Keratinocyte (primary cell): ENCODE measurements at places on chromosomes 16 and 17.

DNA sequence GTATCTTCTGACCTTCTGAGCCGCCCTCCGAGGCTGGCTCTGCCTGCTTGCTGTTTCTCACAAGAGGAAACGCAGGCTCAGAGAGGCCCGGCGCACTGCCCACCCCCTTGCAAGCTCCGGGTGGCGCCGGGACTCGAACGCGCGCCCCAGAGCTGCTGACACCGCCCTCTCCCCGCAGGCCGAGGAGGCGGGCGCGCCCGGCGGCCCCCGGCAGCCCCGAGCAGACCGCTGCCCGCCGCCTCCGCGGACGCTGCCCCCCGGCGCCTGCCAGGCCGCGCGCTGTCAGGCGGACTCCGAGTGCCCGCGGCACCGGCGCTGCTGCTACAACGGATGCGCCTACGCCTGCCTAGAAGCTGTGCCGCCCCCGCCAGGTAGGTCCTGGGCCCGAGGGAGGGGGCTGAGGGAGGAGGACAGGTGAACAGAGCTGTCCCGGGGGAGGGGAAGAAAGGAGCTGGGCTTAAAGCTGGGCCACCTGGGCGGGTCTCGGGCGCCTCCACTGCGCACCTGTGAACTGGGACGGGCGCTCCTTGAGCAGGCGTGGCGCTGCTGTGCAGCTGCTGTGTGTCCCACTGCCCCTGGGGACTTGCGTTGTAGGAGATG lies 18.2 kb downstream of the WFDC1 start:
- H3K36me3 ChIP-seq = no peaks in the 10 kb centered on the region
- no peak for DNase-seq
- H3K27ac ChIP-seq = no peak overlapping the region
- H3K27me3 ChIP-seq = peaks cover 23% of the 10 kb centered on the region

- no peak for DNase-seq
- H3K27ac ChIP-seq = no peak overlapping the region
- no peak overlapping the region for H3K4me3 ChIP-seq
Measured at GRCh38 chr17:28306954-28307401, 12.0 kb upstream of the TMEM97 start.

DNA sequence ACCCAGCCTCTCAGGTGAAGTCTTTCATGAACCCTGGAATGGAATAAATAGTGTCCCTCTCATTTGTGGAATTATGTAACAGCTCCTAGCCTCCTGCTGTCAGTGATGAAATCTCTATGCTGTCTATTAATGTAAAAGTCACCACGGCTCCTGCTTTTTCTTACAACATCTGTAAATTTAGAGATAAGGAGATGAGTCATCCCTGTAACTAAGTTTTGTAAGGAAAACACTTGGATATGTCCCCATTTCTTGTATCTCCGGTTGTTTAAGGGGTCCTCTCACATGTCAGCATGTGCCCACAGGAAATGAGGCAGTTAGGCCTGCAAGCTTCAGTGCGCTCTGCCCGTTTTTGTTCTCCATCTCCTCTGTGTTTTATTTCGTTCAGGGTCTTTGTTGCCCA lies 2.8 kb upstream of the NAT9 start:
- H3K36me3 ChIP-seq = peaks cover 18% of the 10 kb centered on the region
- peaks cover 7% of the 10 kb centered on the region for H3K4me1 ChIP-seq
- no peak overlapping the region for H3K4me3 ChIP-seq

GRCh38 chr17:83175822-83176622 lies 96.6 kb downstream of the METRNL start:
- no peak overlapping the region for H3K4me3 ChIP-seq
- DNase-seq = no peak
- no peaks in the 10 kb centered on the region for H3K4me1 ChIP-seq
- no peak overlapping the region for H3K27ac ChIP-seq
- peaks cover 14% of the 10 kb centered on the region for H3K27me3 ChIP-seq

DNA sequence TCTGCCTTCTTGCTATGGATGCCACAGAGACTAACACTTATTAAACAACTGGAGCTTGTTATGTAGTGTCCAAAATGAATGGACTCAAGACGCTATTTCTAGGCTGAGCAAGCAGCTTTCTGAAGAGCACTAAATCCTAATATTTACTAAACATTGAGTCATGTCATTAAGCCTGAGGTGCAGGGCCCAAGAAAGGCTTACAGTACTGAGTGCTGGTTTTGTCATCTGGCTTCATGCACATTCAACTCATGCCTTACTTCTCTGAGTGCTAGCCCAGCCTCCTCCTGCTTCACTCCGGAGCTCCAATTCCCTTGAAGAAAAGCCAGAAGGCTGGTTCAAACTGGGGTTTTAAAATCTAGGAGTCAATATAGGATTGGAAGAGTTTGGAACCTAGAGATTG lies 363.3 kb upstream of the CDH5 start:
- no peaks in the 10 kb centered on the region for H3K36me3 ChIP-seq
- no peak overlapping the region for H3K27ac ChIP-seq
- H3K4me3 ChIP-seq = no peak overlapping the region
- no peaks in the 10 kb centered on the region for H3K4me1 ChIP-seq
- H3K27me3 ChIP-seq = peaks cover 6% of the 10 kb centered on the region

DNA sequence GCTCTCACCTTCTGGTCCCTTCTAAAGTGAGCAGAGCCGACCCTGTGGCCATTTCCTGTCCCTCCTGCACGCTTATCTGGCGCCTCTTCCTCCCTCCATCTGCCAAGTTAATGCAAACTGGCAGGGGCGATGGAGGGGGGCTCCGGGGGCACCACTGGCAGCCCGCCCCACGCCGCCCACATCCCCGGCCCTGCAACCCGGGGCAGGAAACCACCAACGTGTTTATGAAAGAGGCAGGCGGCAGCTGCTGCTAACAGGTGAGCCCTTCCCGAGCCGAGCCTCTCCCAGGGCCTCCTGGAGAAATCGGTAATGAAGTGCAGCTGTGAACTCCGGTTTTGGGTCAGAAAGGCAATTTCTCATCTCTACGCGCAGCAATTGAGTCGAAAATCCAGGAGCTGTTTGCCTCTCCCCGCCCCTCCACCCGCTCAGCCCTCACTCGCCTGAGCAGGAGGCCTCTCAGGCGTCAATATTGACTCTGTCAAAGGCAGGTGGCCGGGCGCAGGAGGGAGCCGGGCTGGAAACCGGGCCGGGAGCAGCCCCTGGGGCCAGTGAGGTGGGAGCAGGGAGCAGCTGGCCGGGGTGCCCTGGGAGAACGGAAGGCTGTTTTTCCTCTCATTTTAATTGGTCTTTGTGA lies 164.4 kb upstream of the GSE1 start:
- no peaks in the 10 kb centered on the region for H3K36me3 ChIP-seq
- H3K4me3 ChIP-seq = no peak overlapping the region
- peaks cover 32% of the 10 kb centered on the region for H3K27me3 ChIP-seq
- no peak overlapping the region for H3K27ac ChIP-seq
- H3K4me1 ChIP-seq = no peaks in the 10 kb centered on the region

GRCh38 chr17:17416007-17416399 lies 60.8 kb upstream of the MED9 start:
- no peaks in the 10 kb centered on the region for H3K27me3 ChIP-seq
- DNase-seq = no peak
- H3K4me1 ChIP-seq = peaks cover 37% of the 10 kb centered on the region
- H3K4me3 ChIP-seq = no peak overlapping the region
- no peaks in the 10 kb centered on the region for H3K36me3 ChIP-seq

DNA sequence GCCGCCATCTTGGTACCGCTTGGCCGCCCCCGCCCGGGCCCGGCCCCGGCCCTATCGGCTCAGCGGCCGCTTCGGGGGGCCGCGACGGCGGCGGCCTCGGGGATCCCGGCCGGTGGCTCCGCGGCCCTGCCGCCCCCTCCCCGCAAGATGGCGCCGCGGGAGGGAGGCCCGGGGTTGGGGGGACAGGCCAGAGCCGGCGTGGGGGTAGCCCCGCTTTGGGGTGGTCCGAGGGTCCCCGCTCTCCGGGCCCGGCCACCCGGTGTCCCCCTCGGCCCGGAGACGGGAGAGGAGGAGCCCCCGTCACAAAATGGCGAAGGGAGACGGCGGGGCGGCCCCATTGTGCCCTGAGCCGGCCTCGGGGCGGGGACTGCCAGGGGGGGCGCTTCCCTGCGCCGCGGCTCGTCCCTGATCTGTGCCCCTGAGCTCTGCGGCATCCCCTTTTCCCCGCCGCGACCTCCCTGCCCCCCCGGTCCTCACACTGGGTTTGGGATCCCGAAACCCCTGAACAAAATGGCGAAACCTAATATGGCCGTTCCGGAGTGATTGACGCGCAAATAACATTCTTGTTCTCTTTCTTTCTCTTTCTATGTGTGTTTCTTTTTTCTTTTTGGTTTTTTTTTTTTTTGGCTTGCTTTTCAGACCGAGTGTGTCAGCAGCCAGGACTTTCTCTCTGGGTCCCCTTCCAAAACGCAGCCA lies 986 bp downstream of the HAPSTR1 start:
- peak overlapping the region; percentile 78 for H3K4me3 ChIP-seq
- peak overlapping the region; percentile 88 for H3K27ac ChIP-seq
- DNase-seq = no peak
- H3K36me3 ChIP-seq = peaks cover 19% of the 10 kb centered on the region
- no peaks in the 10 kb centered on the region for H3K27me3 ChIP-seq

DNA sequence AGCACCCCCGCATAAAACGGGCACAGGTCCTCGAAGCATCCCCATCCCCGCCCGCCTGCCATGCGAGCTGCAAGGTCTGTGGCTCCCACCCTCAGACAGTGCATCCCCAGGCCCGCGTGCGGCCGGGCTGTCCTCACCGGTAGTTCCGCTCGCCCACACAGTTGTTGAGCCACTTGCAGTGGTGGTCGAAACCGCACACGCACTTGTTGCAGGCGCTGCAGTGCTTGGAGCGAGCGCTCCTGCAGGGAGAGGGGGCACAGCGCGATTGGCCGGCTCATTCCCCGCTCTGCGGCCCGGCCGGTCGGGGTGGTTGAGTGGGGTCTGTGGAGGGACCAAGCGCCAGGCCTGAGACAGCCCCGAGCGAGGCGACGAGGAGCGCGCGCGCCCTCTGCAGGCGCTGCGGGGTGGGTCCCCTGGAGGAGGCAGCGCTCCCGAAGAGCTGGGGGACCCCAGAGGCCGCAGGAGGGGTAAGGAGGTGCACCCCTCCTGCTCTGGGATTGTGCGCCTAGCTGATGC lies 6.0 kb upstream of the TPPP3 start:
- H3K4me1 ChIP-seq = peaks cover 38% of the 10 kb centered on the region
- no peaks in the 10 kb centered on the region for H3K36me3 ChIP-seq
- H3K27ac ChIP-seq = no peak overlapping the region
- H3K4me3 ChIP-seq = no peak overlapping the region

GRCh38 chr17:64016231-64016784 lies 4.1 kb downstream of the ICAM2 start:
- H3K27me3 ChIP-seq = no peaks in the 10 kb centered on the region
- H3K36me3 ChIP-seq = no peaks in the 10 kb centered on the region
- H3K4me1 ChIP-seq = no peaks in the 10 kb centered on the region

DNA sequence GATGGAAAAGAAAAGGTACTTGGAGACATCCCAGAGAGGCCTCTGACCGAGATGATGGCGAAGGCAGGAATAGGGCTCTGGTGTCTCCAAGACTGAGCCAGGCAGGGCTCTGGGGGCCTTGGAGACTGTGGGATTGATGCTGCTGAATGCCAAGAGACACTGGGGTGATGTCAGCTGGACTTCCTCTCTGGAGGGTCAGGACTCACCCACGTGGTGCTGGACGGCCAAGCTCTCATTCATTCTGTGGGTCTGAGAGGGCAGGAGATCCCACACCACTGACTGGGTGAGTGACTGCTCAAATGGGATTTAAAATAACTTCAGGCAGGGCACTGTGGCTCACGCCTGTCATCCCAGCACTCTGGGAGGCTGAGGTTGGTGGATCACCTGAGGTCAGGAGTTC lies 64.8 kb downstream of the NT5M start:
- no peak for DNase-seq
- no peaks in the 10 kb centered on the region for H3K36me3 ChIP-seq
- no peaks in the 10 kb centered on the region for H3K4me1 ChIP-seq
- H3K27ac ChIP-seq = no peak overlapping the region
- peaks cover 35% of the 10 kb centered on the region for H3K27me3 ChIP-seq

GRCh38 chr16:711548-712320 lies 3.2 kb upstream of the METRN start:
- no peak for DNase-seq
- no peak overlapping the region for H3K4me3 ChIP-seq
- H3K4me1 ChIP-seq = peaks cover 20% of the 10 kb centered on the region

GRCh38 chr16:67773099-67773498 lies 33.3 kb downstream of the RANBP10 start:
- DNase-seq = no peak
- no peak overlapping the region for H3K4me3 ChIP-seq
- H3K36me3 ChIP-seq = peaks cover 5% of the 10 kb centered on the region
- no peak overlapping the region for H3K27ac ChIP-seq
- H3K4me1 ChIP-seq = peaks cover 8% of the 10 kb centered on the region

DNA sequence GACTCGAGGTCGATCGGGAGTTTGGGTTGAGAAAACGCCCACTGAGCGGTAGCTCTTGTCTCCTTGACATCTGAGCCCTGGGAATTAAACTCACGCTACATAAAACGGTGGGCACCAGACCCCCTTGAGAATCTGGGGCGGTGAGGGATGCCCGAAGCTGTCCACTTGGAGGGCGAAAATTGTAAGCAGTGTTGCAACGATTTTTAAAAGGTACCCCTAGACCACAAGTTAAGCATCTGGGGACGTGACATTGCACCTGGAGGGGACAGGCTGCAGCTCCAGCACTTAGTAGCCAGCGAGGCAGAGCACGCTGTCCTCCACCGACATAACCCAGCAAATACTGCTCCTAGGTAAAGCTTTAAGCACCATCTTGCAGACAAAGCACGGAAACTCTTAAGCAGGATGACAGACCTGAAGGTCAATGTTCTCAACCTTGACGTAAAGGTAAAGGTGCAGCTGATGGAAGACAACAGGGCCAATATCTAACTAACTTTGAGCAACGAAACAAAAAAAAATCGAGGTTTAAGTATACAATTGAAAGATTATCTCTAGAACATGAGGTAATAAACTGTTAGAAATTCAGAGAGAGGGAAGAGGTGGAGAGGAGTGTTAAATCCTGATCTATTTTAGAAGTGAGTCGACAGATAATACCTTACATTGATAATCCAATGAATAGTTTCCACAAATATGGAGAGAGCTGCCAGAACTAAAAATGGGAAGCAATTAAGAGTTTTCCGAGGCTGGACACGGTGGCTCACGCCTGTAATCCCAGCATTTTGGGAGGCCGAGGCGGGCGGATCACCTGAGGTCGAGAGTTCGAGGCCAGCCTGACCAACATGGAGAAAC lies 921 bp upstream of the CDR2 start:
- no peaks in the 10 kb centered on the region for H3K36me3 ChIP-seq
- H3K4me3 ChIP-seq = peak overlapping the region; percentile 97
- no peak for DNase-seq

DNA sequence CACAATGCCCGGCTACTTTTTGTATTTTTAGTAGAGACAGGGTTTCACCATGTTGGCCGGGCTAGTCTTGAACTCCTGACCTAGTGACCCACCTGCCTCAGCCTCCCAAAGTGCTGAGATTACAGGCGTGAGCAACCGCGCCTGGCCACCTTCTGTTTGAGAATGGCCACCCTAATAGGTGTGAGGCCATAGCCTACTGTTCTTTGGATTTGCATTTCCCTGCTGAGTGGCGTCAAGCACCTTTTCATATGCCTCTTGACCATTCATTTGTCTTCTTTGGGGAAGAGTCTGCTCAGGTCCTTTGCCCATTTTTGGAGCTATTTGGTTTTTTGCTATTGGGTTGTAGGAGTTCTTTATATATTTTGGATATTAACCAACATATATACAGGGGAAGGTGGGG lies 276.7 kb downstream of the PARN start:
- no peaks in the 10 kb centered on the region for H3K36me3 ChIP-seq
- peaks cover 7% of the 10 kb centered on the region for H3K4me1 ChIP-seq
- H3K4me3 ChIP-seq = no peak overlapping the region
- no peak overlapping the region for H3K27ac ChIP-seq
- H3K27me3 ChIP-seq = no peaks in the 10 kb centered on the region
